ENCODE measurements at places on chromosomes 6 and 20.

DNA sequence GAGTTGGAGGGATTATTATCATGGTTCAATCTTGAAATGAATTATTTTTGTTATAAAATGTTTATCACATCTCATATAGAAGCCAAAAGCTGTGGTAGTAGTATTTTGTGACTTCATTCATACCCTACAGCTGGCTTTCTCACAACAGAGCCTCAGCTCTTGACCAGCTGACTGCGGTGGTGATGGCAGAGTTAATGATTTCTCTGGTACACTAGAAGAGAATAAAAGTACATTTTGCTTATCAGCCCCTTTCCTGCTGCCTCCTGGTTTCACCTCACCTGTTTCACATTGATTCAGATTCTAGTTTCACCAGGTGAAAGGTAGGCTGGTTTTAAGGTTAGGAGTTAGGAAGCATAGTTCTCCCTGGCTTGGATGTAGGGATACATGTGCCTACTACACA is 55.7 kb downstream of the AFG1L start:
- no peak for DNase-seq

DNA sequence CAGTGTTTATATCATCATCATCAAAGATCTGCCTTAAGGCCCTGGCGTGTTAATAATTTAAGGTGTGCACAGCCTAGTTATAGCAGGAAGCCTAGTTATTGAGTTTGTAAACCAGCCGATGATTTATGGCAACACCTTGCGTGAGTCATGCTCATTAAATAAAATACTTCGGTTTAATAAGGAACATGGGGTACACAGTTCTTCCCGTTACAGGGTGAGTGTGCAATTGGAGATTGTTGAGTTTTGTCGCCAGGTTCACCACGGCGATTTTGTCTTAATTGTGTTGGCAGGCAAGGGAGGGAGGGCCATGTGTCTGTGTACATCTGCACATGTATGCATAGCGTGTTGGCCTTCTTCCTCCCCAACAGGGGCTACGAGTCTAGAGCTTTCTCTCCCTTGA is 104.0 kb downstream of the TFAP2A start:
- no peak for DNase-seq

DNA sequence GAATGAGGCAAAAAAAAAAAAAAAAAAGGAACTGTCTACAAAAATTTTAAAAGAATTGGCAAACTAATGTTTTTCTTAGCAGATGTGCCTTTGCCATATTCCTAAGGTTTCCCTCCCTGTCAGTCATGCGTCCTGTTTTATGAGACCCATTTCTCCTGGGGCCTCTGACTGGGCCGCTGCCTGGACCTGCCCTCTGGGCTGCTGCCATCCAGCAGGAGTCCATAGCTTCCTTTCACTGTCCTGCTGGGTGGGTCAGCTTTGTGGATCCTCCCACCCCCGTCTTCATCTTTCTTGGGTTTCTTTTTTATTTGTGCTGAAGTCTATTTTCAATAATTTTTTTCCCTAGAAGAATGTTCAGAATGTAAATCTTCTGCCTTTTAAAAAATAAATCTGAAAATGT is 110.8 kb upstream of the SCP2D1 start:
- no peak for DNase-seq

DNA sequence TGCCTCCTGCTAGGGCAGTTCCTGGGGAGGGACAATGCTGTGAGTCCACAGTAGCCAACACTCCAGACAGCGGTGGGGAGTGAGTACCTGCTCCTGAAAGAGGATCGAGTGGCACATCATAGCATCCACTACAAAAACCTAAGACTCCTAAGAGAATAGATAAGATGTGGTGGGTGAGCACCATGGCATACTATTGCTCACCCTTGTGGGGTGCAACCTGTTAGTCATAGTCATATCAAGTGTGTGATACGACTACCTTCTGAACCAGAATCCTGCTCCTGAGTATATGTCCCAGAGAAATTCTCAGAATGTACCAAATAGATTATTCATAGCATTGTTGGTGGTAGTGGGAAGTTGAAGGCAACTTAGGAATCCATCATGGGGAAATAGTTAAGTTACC is 62.7 kb upstream of the GLP1R start:
- no peak for DNase-seq

DNA sequence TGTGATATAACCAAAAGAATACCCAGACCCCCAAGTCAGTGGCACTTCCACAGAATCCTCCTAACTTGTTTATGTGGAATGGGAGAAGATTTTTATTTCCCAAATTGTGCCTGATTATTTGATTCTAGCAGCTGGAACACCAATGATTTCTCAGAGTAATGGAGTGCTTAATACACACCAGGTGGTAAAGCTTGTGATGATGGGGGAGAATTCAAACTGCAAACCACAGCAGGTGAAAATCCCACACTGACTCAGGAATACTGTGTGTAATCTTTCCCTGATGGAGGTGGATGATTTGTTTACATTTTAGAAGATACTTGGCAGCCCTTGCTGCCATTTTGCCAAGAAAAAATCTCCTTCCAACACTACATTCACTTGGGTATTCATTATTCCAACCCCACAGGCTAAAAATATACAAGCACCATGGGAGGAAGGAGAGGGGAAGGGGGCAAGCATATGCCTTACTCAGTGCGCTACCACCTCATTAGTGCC is 212.7 kb upstream of the PLN start:
- DNase-seq = no peak

GRCh38 chr20:52425253-52425652 is 233.7 kb upstream of the ZFP64 start:
- DNase-seq = no peak

GRCh38 chr6:89310929-89311328 is 4.2 kb downstream of the GABRR2 start:
- DNase-seq = no peak

DNA sequence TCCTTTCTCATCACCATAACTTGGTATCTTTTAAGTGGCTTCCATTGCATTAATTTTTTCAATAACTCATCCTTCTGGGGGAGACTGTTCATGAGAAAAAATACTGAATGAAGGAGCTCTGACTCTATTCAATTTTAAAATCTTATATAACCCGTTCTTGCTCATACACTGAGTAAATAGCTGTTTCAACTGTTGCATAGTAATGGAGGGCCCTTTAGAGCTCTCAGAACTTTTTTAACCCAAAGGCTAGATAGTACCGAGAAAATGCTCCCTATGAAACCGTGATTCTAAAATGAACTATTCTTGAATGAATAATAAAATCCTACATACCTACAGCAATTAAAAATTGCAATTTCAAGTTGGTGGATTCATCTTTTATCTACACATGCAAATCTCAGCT is 5.3 kb downstream of the SLC2A12 start:
- DNase-seq = no peak

- no peak for DNase-seq
Observed at GRCh38 chr6:33008944-33009861, at the start of gene HLA-DOA. TSS of gene HLA-DOA (minus strand) at chr6:33009591.

GRCh38 chr20:23078351-23079015 is 7.6 kb downstream of the CD93 start:
- DNase-seq = no peak

DNA sequence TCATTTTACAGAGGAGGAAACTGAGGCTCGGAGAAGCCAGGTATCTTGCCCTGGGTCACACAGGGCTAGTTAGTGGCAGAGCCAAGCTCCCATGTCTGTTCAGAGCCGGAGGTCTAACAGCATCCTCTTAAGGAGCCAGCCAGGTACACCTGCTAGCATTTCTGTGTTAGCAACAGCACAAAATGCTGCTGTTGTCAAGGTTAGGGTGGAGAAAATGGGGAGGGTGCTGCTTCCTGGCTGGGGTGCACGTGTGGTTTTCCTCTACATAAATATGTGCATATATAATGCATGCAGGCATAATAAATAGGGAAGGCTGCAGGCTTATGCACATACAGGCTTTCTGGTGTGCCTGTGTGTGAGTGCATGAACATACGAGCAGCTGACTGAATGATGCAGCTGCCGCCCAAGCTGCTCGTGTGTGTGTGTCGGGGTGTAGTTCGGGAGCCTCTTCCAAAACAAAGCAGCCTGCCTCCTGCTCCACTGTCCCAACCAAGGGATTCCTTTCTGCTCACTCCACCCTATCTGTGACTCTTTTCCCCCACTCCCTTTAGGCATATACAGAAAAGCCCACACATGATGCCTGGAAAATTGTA is 86.6 kb downstream of the CD40 start:
- no peak for DNase-seq

- no peak for DNase-seq
Observed at GRCh38 chr20:801678-802077, 31.8 kb upstream of the FAM110A start.

DNA sequence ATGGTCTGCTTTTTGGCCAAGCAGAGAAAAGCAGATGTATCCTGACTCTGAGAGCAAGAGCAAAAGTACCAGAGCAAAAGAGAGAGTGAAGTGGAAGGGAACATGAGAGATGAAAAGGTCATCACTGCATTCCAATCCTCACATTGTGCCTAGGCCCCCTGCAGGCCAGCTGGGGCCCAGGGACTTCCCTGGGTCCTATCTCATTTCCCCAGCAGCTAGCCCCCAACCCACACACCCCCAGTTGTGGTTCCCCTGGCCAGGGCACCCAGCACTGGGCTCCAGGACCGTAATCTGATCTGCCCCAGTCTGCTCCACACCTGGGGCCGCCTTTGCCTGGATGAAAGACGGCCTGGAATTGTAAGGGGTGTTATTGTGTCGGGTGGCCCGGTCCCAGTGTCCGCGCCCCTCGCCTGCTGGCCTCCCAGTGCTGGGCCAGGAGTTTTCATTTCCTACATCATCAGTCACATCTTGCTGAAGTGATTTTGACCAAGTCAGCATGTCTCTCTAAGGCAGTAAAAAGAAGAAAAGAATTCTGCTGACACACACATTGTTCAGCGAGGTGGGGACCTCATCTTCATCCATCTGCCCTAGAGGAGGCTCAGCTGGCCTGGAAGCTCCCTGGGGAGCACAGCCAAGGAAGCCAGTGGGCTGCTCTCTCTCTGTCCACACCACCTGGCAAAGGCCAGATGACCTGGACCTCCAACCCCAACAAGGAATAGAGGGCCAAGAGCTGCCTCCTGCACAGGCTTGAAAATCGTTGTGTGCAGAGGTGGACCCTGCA is 4.0 kb upstream of the BMP7 start:
- DNase-seq = no peak

- DNase-seq = peak; percentile 58
Observed at GRCh38 chr6:34671801-34672656, 24.5 kb downstream of the ILRUN start.

DNA sequence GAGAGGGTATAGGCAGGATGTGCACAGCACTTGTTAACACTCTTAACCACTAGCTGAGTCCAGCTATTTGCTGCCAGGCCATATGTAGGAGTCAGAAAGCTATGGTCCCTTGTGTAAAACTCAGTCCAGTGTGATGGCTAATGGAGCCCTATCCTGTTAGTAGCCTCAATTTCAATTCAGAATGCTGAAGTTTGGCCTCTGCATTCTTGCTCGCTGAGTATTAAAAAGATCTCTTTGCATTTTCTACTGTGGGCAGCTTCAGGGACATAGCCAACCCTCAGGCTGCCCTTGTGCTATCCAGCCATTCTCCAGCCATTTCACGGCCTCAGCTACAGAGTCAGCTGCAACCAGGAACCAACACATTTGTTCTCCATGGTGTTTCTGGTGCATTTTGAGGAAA is 92.5 kb downstream of the SPTLC3 start:
- DNase-seq = no peak

DNA sequence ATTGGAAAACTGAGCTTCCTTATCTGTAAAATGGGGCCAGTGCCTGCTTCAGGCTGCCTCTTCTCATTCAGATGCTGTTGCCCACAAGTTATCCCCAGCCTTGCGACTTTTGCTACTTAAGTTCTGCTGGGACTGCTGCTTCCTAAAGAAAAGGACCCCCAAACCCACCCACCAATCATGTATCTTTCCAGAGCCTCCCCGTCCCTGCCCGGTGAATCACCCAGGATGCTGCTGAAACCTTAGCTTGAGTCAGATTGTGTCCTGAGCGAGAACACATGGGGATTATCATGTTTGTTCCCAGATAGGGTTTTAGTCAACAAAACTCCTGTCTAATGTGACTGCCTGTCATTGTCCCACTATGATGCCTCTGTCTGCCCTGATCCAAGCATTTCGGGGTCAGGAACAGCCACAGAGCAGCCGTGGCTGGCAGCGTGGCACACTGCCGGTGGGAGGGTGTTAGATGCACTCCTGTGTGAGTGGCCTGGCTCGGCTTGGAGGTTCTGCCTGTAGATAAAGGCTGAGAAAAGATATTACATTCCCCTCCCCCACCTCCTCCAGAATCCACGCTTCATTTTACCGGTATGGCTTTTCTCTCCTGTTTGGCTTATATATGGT is 79.9 kb downstream of the TOX2 start:
- DNase-seq = no peak

DNA sequence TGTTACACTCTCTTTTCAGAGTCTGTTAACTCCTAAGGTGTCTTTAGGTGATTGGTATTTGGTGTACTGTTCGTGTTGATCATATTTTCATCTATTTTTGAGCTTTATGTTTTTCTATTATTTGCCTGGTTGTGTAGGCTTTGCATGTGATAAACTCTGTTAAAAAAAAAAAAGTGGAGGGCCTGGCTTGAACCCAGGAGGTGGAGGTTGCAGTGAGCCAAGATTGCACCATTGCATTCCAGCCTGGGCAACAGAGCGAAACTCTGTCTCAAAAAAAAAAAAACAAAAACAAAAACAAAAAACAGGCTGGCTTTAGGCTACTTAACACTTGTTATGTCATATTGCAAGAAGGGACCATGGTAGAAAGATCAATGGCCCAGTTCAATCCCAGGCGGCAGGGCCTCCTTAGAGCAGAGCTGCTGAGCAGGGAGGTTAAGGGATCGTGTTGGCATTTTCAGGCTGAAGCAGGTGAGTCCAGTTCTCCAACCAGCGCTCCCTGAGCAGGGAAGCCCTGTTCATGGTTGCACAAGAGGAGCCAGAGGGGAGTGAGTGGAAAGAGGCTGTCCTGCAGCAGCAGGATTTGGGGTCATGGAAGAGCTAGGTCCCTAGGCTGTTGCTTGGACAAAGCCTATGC is 8.5 kb downstream of the PYGB start:
- no peak for DNase-seq

DNA sequence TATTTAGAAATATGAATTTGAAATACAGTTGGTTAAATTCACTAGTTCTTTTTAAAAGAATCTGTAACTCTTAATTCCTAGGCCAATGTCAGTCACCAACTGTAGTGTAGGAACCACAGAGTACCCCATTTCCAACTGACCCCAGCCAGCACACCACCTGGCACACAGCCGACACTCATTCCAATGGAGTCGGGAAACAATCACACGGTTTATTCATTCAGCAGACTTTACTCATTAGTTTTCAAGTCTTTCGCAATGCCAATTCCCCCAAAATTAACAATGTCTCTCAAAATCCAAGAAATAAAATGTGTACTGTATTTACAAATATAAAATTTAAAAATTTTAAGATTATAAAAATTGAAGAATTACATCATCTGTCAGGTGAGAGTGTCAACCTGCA is 13.5 kb downstream of the ARG1 start:
- no peak for DNase-seq

GRCh38 chr6:42304053-42304712 is 86.5 kb upstream of the MRPS10 start:
- no peak for DNase-seq

- no peak for DNase-seq
Observed at GRCh38 chr20:52446421-52447224, 255.0 kb upstream of the ZFP64 start.

- no peak for DNase-seq
Observed at GRCh38 chr20:32470025-32470861, 112.1 kb downstream of the ASXL1 start.

Data from T-helper 9 cell (primary cell).